Jurkat, Clone E6-1 (cell line): ENCODE measurements at places on chromosomes 3 and 15.

DNA sequence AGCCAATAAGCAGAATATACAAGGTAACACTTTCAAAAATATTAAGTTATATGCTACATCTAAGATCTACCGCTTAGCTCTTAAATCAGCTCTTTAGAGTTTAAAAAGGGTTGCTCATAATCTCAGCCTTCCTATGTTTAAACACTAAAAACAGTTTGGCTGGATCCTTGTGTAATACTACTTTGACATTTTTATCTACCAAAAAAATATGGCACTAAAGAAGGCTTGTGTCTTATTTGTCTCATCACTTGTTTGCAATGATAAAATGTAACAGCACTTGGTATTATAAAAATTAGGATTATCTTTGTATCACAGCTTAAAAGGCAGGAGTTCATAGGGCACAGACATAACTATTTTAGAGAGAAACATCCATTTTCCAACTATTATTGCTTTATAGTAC, 9.8 kb downstream of the ANKRD28 start:
- no peak for DNase-seq

GRCh38 chr3:123148772-123149171, 53.0 kb upstream of the SEC22A start:
- DNase-seq, result no peak

DNA sequence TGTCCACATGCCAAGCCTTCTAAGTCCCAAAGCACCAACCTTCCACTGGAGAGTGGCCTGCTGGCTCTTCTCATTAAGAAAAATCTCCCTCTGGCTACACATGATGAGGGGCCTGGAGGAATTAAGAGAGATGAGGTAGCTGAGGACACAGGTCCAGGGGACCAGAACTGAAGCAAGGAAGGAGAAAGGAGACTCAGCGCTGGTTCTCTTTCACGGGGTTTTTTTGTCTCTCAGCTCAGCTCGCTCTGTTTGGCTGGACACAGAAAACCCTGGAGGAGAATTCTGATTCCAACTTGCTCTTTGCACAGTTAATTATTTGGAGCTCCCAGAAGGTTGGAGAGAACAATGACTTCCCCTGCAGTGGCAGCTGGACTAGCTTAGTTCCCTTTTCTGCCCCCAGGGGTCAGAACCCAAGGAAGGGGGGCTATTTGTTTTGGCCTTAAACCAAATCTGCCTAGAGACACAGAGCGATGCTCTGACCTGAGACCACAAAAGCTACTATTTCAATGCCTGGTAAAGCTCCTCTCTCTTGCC, 507.6 kb downstream of the FHIT start:
- DNase-seq, result no peak

DNA sequence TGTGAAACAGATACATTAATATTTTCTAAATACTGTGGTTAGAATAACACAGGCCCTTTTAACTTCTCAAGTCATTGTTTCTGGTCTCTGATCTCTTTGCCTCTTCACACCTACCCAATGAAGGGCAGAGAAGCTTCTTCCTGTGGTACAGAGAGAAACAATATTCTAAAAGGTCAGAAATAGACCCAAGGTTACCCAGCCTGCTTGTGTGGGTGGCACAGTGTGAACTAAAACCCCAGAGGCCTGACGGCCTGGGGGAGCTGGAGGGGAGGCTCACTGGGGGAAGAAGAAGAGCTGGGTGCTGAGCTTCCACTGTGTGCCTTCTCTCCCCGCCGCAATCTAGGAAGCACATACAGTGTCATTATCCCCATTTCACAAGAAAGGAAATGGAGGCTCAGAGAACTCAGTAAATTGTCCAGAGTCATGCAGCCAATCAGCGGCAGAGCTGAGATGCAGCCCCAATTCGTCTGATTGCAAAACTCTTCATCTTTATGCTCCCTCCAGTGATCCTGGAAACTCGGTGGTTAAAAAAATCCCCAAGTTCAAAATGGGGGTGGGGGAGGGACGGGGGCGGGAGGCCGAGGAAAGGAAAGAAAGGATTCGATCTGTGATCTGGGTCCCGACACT, 64.1 kb upstream of the HEG1 start:
- DNase-seq, result no peak

DNA sequence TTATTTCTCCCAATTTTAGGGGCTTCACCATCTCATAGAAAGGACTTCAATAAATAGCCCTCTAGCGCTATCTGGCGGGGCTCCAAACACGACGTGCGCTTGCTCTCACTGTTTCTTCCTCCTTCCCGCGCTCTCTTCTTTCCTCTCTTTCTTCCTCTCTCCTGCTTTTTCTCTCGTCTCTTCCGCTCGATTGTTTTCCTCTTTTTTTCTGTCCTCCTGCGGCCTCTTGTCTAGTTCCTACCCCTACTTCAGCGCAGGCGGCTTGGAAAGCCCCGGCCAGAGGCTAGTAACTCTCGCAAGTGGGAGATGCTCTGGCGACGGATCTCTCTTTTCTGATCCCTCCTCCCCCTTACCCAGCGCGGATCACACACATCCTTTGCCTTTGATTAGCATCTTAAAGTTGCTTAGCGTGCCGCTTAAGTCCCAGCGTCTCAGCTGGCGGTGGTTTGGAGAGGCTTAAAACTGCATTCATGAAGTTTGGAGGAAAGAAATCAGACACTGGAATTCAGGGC, 6.2 kb upstream of the MEIS2 start:
- DNase-seq, result peak; percentile 7

DNA sequence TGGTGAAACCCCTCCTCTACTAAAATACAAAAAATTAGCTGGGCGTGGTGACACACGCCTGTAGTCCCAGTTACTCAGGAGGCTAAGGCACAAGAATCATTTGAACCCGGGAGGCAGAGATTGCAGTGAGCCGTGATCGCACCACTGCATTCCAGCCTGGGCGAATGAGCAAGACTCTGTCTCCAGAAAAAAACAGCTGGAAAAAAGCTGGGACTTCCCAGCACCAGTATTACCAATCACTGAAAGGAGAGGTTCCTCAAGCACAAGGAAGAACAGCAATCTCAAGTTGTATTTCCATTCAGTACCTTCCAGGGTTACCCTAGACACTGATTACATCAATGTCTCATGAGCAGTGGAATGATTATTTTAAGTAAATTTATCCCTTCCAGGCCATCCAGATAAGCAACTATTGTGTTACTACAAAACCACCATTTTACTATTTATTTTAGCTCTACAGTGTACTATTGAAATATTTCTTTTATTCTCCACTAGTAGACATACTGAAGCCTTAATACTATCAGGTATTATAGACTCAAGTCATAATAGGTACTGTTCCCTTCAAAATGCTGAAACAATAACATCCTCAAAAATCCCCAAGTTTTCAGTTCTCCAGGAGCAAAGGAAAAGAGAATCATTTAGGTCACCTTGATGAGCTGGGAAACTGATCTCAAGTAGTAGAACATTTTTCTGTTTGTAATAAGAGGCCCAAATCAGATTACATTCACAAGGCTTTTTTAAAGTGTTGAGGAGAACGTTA, 54.8 kb upstream of the VGLL4 start:
- no peak for DNase-seq
